ENCODE measurements at places on chromosomes 13 and 19.

DNA sequence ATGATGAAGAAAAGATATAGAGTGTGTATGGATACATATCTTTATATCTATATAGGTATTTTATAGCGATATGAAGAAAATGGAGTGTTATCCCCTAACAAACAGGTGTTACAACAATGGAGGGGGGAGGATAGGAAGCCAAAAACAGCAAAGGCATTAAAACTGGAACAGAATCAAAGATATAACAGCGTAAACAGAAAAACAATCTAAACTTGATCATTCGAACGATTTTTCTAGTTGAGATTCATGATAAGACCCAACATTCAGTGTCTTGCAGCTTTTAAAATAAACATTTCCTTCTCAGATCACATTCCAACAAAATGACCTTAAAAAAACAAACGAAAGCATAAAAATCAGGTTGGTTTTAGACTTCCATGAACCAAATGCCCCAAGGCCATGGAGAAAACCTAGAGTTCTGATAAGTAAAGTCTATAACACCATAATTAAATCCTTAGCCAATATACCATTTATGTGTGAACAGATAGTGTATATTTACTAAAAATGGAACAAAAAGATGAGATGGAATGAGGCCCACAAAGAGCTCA is 55.7 kb downstream of the CAB39L start:
- no peak for DNase-seq

DNA sequence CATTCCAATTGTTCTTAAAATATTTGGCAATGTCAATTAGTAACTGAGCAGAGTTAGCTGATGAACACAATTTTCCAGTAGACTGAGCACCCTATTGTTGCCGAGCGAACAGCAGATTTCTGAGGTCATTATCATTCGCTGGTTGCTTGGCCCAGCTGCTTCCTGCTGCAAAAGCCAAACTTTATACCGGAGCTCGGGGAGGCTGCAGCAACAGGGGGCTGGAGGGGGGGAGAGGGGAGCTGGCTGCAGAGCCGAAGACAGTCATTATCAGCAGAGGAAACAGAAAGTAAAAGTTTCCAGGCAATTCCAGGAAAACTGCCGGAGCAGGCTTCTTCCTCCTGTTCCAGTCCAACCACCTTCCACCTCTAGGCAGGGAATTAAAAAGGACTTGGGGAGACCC is 77.9 kb downstream of the ZNF536 start:
- DNase-seq = no peak

DNA sequence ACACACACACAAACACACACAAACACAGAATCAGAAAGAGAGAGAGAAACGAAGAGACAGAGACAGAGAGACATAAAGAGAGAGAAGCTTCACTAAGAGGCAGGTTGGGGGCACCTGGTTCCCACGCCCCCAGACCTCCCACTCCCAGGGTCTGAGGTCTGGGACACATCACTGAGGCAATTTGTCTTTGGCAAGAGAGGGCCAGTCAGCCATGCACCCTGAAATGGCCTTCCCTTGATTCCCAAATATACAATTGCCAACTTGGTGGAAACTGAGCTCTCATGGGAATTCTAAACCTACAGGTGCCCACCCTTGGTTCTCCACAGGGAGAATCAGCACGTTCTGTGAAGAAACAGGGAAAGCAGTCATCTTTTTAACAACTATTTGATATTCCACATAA is 79.5 kb downstream of the COL4A1 start:
- no peak for DNase-seq

DNA sequence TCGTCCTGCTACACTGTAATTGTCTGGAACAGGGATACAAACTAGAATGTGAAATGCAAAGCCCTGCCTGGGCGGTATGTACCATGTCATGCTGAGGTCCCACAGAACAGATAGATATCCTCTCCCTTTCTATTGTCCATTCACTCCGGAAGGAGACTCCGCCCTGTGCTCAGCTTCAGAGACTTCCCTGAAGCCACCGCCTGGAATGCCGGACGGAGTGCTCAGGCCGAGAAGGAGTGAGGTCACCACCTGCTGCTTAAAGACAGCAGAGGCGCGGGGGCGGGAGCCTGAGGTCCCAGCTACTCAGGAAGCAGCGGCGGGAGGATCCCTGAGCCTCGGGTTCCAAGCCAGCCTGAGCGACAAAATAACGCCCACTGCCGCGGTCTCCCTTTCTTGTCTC is 890 bp upstream of the ZNF611 start:
- no peak for DNase-seq

DNA sequence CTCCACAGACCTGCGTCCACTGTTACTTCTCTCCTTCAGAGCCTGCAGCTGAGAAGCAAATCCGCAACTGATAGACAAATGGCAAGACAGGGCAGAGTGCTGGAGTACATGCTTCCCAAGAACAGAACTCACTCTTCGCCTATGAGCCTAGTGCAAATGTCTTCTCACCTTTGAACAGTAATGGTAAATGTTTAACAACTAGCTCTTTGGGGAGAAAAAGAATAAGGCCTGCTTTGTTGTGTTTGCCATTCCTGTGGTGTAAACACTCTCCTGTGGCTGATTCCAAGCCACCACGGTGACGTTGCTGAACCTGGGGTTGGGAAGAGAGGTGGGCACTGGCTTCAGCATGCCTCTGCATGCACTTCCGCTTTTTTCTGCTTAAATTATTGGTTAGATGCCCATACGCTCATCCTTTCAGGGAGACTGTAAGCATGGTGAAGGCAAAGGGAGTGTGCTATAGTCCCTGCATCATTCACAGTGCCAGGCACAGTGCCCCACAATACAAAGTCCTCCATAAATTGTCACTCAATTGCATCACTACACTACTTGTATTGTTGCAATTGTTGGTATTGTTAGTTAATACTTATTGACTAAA is 28.1 kb upstream of the GTF3A start:
- no peak for DNase-seq

DNA sequence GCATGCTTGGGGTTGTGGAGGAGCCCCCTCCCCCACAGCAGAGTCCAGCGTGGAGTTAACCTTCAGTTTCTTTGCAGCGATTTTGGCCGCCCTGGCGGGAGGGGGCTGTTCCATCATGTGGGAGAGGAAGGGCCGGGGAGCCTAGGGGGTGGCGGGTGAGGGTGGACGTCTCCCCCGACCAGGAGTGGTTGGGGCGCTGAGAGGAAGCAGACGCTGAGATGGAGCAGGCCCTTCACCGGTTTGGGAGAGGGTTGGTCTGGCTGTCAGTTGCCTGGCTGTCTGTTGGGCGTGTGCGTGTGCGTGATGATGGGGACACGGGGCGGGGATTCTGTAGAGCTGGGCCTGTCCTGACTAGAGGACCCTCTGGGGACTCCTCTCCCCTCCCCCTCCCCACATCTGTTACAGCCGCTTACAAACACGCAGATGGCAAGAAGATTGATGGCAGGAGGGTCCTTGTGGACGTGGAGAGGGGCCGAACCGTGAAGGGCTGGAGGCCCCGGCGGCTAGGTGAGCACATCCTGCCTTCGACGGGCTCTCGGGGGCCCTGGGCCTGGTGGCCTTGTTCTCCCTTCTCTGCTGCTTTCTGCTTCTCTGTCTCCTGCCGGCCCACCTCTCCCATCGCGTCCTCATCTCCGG is 9.8 kb upstream of the LIN7B start:
- peak; percentile 90 for DNase-seq

DNA sequence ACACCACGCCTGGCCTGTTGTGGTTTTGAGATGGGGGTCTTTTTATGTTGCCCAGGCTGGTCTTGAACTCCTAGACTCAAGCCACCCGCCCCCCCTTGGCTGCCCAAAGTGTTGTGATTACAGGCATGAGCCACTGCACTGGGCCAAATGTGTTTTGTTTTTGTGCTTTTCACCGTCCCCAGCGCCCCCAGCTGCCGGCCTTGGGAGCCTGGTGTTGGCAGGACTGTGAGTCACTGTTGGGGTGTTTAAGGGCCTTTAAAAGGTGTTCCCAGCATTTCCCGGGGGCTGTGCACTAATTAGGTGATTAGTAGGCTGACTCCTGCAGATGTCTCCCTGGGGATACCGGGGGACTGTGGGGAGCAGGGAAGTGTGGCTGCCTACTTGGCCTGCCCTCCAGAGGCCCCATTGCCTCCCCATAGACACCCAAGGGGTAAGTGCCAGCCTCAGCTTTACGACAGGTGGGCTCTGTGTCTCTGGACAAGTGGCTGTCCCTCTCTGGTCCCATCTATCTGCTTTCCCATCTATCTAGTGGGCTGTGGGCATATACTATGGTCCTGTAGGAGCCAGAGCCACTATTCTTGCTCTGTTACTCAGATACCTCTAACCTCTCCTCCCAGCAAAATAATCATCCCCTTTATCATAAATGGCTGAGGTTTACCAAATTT is 11.8 kb upstream of the TLE5 start:
- DNase-seq = no peak

- DNase-seq = no peak
Measured at GRCh38 chr19:15913384-15913783, 15.5 kb upstream of the CYP4F2 start.

GRCh38 chr19:46787331-46788261 is 798 bp downstream of the SLC1A5 start:
- no peak for DNase-seq

DNA sequence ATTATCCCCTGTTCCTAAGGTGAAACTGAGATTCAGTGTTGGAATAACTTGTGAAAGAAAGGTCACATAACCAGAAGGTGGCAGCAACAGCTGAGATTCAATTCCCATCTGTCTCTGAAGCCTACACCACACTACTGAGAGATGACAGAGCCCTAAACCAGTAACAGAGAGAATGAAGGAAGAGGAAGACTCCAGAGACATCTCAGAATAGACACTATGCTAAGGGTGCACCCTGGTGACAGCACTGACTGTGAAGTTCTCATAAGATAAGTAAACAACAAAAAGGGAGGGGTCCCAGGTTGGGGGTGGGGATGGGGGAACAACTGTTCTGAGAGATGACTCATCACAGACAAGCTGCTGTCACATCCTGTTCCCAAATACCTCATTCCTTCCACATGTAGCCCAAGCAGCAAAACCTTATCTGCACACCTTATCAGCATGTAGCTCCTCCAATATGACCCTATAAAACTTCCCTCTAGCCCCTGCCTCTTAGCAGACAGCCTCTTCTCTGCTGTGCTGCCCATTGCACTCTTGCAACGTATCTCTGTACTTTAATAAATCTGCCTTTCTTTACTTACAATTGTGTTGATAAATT is 46.5 kb downstream of the UTP14C start:
- peak; percentile 1 for DNase-seq

DNA sequence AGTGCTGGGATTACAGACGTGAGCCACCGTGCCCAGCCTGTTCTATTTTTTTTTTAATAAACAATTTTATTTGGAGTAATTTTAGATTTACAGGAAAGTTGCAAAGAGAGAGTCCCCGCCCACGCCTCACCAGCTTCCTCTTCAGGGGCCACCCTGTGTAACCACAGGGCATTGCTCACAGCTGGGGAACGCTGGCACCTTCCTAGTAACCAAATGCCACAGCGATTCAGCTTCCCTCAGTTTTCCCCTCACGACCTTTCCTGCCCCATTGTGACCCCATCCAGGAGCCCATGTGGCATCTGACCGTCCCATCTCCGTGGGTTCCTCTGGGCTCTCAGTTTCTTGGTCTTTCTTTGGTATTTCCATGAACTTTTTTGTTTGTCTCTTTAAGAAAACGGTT is 83.9 kb downstream of the GNG7 start:
- no peak for DNase-seq

DNA sequence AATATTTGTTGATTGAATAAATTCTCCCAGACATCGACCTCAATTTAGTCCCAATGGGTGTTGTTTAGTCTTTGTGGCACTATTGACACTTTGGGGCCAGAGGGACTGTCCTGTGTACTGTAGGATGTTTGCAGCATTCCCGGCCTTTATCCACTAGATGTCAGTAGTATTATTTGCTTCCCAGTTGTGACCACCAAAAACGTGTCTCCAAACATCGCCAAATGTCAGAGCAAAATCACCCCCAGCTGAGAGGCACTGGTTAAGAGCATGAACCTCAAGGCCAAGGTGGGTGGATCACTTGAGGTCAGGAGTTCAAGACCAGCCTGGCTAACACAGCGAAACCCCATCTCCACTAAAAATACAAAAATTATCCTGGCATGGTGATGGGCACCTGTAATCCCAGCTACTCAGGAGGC is 15.4 kb downstream of the NLRP12 start:
- DNase-seq = no peak

GRCh38 chr13:23752111-23753001 is 136.8 kb downstream of the MIPEP start:
- DNase-seq = no peak

GRCh38 chr13:107753291-107753690 is 462.0 kb downstream of the LIG4 start:
- DNase-seq = no peak

GRCh38 chr13:59111751-59112171 is 1052.0 kb downstream of the DIAPH3 start:
- DNase-seq = no peak

- no peak for DNase-seq
Measured at GRCh38 chr19:37991841-37992248, 84.8 kb downstream of the SIPA1L3 start.

DNA sequence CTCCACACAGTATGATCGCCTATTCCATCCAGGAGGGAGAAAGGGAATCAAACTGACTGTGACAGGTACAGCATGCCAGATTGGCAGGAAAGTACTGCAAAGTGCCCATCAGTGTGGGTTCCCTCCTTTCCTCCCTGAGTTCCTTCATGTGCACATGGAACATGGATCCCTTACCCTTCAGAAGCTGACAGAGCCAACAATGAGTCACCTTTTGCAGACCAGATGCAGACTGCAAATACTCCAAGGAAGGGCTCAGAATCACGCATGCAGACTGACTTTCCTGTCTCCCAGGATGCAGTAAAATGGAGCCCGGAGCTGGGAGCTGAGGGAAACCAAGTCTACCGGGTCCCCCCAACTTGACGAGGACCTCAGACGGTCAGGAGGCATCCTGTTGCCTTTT is 41.8 kb downstream of the SACS start:
- no peak for DNase-seq

DNA sequence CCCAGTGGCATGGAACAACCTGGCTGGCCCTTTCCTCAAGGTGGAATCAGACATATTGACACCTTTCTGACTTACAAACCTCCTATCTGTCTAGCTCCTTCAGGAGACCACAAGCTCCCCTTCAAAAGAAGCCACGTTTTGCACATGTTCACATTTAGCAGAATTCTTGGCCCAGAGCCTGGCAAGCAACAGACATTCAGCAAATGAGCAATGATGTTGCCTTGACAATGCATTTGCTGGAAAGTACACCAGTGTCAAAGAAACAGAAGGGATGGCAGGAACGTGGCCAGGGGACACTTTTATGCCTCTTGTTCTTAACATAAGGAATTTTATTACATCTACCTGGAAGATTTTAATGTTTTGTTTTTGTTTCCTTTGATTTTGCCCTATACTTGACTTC is 85.5 kb upstream of the FGF14 start:
- DNase-seq = peak; percentile 75

DNA sequence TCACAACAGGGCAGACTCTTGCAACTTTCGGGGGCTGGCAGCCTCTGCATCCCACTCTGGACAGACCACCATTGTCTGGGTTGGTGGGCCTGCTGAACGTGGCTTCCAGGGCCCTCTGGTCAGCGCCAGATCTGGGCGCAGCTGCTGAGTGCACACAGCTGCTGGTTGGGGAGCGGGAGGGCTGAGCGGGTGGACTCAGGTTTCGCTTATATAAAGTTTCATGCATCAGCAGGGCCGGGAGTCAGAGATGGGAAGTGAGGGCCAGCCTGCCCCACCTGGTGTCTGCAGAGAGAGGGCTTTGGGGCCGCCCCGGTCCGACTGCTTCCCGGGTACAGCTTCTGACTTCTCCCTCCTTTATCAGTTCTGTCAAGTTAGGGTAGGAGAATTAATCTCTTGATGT is 6.9 kb downstream of the ARHGEF7 start:
- DNase-seq = no peak

- DNase-seq = no peak
Measured at GRCh38 chr13:63199508-63199907, 1783.9 kb upstream of the PCDH20 start.

- DNase-seq = no peak
Measured at GRCh38 chr19:7894612-7895309, 6.5 kb downstream of the LRRC8E start.
